Cardiac septum (tissue), 1 donor: ENCODE measurements at places on chromosomes 5 and 9. TPM values are rescaled to one million over a fixed set of nuclear protein-coding genes. Genes with fewer than 3 reads are reported as not detected.

Gene ISL1
- not detected for total RNA-seq

Gene STK10
- 12.1 TPM for total RNA-seq

Gene RECK
- 5.8 TPM for total RNA-seq

Gene CDHR2
- 0.51 TPM for total RNA-seq

Gene SCGB3A2
- not detected for total RNA-seq

Gene IL13
- total RNA-seq, result not detected

Gene ARAP3
- total RNA-seq, result 22.9 TPM

Gene SURF2
- 12.5 TPM for total RNA-seq

Gene ZNF366
- 3.7 TPM for total RNA-seq

Gene IFNA13
- total RNA-seq, result not detected

Gene NIPAL4
- 0.30 TPM for total RNA-seq

Gene CCL27
- total RNA-seq, result not detected

Gene CAVIN4
- total RNA-seq, result 102 TPM

Gene PKN3
- 6.2 TPM for total RNA-seq

Gene TAF11L11
- not detected for total RNA-seq

Gene FAM120A
- total RNA-seq, result 116 TPM

Gene POU5F2
- 0.73 TPM for total RNA-seq

Gene BTNL3
- not detected for total RNA-seq

Gene PCDHB11
- 1.9 TPM for total RNA-seq

Gene PTGES
- total RNA-seq, result 1.1 TPM

Gene MAT2B
- 45.2 TPM for total RNA-seq

Gene RNF208
- 22.2 TPM for total RNA-seq
